MV-4-11 (cell line): ENCODE measurements at places on chromosomes 2 and 18.

DNA sequence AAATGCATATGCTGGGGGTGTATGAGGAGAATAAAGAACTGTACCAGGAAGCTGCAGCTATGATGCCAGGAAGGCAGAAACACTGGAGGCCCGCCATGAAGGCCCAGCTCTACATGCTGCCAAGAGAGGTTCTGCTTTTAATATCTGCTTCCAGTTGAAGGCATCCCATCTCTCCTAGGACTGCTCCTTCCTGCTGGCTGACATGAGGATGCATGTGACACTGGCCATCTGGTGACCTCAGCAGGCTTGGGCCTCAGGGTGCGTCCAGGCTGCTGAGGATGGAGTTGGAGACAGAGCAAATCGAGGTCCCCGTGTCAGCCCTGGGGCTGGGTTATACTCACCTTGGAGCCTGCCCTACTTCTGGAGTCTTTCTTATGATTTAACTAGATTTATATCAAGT lies 49.0 kb downstream of the PSMG2 start:
- no peak for DNase-seq

DNA sequence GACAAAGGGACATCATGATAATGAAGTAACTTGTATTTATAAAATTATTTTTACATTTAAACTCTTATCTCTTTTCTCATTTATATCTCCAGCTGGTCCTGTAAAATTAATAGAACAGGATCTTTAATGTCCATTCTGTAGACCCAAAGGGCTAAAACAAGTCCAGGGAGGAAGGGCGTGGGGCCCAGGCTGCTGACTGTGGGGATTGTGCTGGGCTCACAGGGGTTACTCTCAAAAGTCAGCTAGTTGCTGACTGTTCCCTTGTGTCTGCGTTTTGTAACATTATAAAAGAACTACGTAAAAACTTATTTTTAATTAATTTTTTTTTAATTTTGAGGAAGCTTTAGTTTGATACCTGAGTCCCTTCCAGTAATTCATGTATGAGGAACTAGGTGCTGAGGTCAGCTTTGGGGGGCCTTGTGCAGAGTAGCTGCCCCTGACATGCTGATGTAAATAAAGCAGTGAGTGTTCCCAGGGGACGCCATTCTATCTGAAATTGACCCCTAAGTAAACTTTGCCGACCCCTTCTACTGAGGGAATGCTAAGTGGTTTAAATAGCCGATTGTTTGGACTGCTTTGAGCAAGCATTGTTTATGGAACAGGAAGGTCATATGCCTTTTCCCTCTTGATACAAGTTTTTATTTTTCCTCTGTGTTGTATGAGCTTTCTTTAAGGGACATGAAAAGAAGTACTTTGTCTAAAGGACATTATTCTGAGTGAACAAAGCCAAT lies 56.4 kb downstream of the MERTK start:
- no peak for DNase-seq

DNA sequence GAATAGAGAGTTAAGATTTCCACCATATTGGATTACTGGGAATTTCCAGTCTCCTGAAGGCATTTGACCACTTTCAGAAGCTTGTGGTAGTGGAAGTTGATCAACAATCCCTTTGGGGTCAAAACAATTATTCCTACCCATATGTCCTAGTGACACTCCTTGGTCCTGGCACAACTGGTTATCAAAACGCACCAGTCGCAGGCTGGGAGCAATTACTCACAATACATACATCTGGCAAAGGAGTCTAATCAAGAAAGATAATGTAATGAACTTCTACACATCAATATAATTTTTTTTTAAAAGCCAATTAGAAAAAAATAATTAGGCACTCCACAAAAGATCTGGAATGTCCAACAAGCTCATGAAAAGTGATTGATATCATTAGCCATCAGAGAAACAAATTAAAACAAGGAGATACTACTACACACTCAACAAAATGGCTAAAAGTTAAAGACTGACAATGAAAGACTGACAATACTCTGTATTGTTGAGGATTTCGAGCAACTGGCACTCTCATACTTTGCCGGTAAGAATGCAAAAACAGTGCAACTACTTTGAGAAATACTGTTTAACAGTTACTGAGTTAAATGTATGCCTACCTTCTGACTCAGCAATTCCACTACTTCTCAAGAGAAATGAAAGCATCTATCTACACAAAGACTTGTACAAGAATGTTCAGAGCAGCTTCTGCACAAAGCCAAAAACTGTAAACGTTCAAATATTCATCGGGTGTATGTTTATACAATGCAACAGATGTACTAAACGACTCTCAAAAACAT lies 2.0 kb downstream of the INO80C start:
- DNase-seq = no peak

- DNase-seq = no peak
Observed at GRCh38 chr2:73101626-73102256, 11.0 kb downstream of the RAB11FIP5 start.

- no peak for DNase-seq
Observed at GRCh38 chr2:65818873-65819451, 386.6 kb upstream of the SPRED2 start.

DNA sequence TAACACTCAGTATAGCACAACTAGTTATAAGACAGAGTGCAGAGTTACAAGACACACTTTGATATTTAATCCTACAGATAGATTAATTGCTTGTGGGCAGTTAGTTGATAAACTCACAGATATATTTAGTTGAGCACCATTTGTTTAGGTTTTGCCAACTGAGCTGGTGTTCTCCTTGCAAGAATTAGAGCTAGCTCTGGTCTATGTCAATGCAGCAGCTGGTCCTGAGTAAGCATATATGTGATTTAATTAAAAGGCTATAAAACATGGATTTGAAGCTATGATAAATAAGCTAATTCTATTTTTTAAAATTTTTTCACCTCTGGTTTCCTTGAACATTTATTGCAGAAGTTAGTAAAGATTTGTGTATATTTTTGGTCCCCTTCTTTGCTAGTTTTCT lies 35.6 kb downstream of the GPD2 start:
- DNase-seq = no peak

DNA sequence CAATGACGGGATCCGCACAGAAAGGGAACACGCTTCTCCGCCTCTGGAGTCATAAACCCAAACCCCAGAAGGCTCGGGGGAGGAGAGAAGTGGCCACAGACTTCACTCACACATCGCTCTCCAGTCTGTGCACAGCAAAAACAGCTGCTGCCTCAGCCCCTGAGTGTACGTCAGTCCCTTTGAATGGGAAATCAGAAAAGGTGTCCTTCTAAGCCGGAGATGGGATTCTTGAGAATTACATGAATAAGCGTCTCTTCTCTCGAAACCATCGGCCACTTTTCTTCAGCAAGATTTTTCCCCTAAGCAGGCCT lies 78.3 kb downstream of the PDCL3 start:
- no peak for DNase-seq

DNA sequence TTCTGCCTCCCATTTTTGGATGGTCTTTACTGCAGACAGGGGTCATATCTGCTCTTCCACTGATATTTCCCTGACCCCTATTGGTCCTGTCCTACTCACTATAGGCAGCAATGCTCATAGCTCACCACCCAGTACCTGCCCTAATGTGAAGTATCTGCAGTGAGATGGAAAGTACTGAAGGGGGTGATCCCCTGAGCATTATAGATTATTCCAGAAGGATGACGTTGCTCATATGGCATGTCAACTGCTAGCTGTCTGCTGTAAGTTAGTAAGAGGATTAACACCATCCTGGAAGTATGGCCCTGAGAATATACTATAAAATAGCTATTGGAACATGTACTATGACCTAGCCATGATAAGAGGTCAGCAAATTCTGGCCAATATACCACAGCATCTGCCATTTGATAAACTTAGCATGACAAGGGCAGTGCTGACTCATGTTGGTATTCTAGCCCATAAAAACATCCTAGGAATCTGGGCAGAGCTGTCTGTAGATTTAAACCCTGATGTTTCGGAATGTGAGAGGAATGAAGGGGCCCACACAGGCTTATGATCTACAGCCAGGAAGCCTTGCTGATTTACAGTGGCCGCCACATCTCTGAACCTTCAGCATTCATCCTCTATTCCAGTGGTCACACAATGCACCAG lies 451.4 kb downstream of the TNS1 start:
- DNase-seq = no peak

DNA sequence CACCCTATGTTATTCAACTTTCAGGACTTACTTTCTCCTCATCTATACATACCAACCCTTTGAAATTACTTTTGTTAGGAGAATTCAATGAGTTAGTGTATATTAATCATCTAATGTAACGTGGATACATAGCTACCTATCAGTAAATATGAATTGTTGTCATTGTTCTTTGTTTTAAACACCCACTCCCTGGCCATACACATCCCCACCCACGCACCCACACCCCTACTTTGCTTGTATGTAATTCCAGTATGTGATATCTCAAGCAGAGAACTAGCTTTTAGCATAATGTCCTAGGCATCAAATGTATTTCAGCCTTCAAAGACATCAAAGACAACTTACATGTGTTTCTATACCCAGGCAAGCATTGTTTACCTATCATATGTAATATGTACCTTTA lies 129.2 kb downstream of the MAP4K4 start:
- DNase-seq = no peak

DNA sequence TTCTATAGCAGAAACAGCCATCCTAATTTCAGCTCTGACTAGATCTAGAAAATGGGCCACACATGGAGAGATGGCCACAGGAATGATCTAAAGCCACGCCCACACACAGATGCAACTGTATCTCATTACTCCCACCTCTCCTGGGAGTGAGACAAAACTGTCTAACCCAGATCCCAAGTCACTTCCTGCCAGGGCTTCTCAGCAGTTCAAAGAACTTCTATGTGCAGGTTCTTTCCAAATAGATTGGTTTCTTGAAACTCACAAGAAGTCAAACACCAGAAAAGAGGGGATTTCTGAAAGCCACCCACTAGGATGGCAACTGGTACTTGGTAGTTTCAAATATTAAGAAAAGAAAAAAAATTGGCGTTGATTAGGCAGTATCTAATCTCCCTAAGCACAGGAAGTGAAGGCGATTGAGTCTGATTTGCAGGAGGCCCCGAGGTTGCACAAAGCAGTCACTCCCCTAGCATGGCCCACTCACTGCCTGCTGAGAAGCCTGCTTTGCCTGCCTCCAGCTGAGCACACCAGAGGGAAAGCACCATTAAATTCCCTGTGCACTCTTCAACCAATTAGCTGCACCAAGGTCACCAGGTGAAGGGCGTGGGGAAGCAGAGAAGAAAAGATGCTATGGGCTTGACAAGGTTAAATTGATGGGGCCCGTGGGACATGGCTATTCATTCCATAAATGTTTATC lies 51.1 kb downstream of the PAPOLG start:
- peak; percentile 65 for DNase-seq

DNA sequence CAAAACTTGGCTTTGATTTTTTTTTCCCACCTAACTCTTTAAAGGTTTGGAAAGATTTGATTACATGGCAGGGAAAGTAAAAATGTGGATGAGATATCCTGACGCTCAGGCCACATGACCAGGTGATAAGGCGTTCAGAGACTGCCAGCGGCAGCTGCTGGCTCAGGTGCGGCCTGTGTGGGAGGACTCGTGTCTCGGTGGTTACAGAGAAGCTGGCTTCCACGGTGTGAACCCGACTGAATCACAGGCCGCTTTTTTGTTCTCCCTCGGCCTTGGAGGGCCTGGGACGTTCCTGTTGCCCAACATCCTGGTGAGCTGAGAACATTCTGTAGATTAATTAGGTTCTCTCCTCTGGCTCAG lies 124.2 kb upstream of the ZNF516 start:
- DNase-seq = peak; percentile 64
